ENCODE measurements at places on chromosomes 5 and 9.

DNA sequence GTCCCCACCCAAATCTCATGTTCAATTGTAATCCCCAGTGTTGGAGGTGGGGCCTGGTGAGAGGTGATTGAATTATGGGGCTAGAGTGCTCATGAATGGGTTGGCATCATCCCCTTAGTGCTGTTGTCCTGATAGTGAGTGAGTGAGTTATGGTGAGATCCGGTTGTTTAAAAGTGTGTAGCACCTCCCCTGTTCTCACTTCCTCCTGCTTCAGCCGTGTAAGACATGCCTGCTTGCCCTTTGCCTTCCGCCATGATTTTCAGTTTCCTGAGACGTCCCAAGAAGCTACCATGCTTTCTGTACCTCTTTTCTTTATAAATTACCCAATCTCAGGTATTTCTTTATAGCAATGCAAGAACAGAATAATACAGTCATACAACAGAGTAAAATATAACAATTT lies 742 bp upstream of the LECT2 start:
- no peak for DNase-seq

GRCh38 chr5:139141446-139142204 lies 56.5 kb downstream of the SIL1 start:
- no peak for DNase-seq

- DNase-seq = no peak
These were observed 186.1 kb downstream of the SMC2 start for GRCh38 chr9:104280178-104280560.

- DNase-seq = no peak
These were observed 17.6 kb downstream of the FIBCD1 start for GRCh38 chr9:130921300-130921988.

DNA sequence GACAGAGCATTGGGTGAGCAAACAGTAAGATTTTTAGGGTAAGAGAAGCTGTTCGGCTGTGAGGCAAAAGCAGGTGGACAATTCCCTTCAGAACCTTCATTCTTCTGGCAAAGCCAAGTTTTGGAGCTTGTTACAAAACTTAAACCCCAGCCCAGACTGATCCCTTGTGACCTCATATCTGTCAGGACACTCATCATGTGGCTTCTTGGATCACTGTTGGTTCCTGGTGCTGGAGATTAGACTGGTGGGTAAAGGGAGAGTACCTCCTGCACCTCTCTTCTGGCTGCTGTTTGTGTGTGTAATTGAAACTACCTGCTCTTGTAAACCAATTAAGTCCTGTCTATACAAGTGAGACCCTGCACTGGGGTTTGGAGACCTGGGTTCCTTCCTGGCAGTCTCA lies 21.0 kb downstream of the LARP1 start:
- DNase-seq = no peak

- DNase-seq = peak; percentile 72
These were observed 39.7 kb upstream of the SPRY4 start for GRCh38 chr5:142364251-142365145.

- DNase-seq = no peak
These were observed 21.8 kb upstream of the LMX1B start for GRCh38 chr9:126591922-126592321.
